CD4-positive, CD25-positive, alpha-beta regulatory T cell (primary cell): ENCODE measurements at places on chromosomes 2 and 18.

DNA sequence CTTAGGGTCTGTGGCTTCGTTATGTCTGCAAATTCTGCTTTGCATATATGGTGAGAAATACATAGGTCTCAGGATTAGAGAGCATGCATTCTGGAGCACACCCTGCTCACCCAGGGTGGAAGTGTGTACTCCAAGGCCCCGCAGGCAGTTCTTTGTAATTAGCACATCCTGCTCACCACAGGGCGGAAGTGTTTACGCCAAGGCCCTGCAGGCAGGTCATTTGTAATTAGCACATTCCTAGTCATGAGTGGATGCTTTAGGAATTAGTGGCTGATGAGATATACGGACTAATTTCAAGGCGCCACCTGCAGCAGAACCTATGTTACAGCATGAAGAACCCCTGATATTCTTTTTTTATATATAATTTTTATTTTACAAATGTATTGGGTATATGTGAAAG is 4.2 kb downstream of the ALLC start:
- no peaks in the 10 kb centered on the region for H3K27me3 ChIP-seq
- no peaks in the 10 kb centered on the region for H3K36me3 ChIP-seq
- H3K4me1 ChIP-seq, result no peaks in the 10 kb centered on the region
- no peak for DNase-seq
- H3K4me3 ChIP-seq, result no peak overlapping the region

GRCh38 chr2:124978597-124978996 is 953.5 kb downstream of the CNTNAP5 start:
- no peak for DNase-seq
- H3K36me3 ChIP-seq, result no peaks in the 10 kb centered on the region
- H3K27me3 ChIP-seq, result no peaks in the 10 kb centered on the region
- no peak overlapping the region for H3K4me3 ChIP-seq

DNA sequence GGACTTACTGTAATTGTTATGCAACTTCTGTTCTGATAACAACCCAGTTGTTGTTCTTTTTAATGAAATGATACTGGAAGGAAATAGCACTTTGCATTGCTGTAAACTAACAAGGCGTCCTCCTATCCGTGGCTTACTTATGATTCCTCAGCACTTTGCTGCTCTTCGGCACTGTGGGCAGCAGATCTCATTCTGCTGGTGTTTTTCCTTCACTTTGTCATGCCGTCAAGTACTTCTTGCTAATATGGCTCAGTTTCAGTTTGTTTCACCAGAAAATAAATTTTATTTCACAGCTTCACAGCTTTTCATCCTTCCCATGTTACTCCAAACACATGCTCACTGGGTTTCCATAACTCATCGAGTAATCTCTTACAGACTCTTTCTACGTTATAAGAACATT is 289.3 kb downstream of the MEIS1 start:
- no peaks in the 10 kb centered on the region for H3K4me1 ChIP-seq
- no peaks in the 10 kb centered on the region for H3K36me3 ChIP-seq
- DNase-seq, result no peak
- H3K27ac ChIP-seq, result no peak overlapping the region
- no peaks in the 10 kb centered on the region for H3K27me3 ChIP-seq

GRCh38 chr2:60100034-60100433 is 453.4 kb downstream of the BCL11A start:
- H3K27me3 ChIP-seq, result no peaks in the 10 kb centered on the region
- H3K4me1 ChIP-seq, result no peaks in the 10 kb centered on the region
- H3K36me3 ChIP-seq, result no peaks in the 10 kb centered on the region
- no peak overlapping the region for H3K27ac ChIP-seq
- DNase-seq, result no peak
- H3K4me3 ChIP-seq, result no peak overlapping the region

DNA sequence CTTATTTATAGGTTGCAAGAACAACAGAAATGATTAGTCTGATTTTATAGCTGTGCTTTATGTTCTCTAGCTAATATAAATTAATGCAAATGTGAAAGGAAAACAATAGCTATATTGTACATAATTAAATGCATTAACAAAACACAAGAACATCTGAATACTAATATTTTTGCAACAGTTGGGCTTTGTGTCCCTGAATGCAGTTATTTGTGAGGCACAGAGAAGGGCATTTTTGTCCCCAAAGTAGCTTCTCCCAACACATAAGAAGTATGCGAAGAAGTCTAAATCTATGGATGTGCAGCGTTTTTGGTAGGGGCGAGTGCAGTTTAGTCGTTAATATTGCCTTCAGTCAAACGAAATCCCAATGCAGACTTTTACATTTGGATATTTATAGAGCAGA is 110.0 kb downstream of the MBP start:
- H3K4me3 ChIP-seq, result no peak overlapping the region
- peaks cover 51% of the 10 kb centered on the region for H3K36me3 ChIP-seq
- no peak overlapping the region for H3K27ac ChIP-seq
- H3K4me1 ChIP-seq, result no peaks in the 10 kb centered on the region

- no peaks in the 10 kb centered on the region for H3K36me3 ChIP-seq
- peaks cover 2% of the 10 kb centered on the region for H3K27me3 ChIP-seq
- no peak overlapping the region for H3K27ac ChIP-seq
- no peak overlapping the region for H3K4me3 ChIP-seq
- peaks cover 5% of the 10 kb centered on the region for H3K4me1 ChIP-seq
Measured at GRCh38 chr2:219404954-219405353, 13.2 kb upstream of the DES start.

- no peak for DNase-seq
- H3K27me3 ChIP-seq, result no peaks in the 10 kb centered on the region
- H3K36me3 ChIP-seq, result no peaks in the 10 kb centered on the region
- H3K27ac ChIP-seq, result no peak overlapping the region
Measured at GRCh38 chr2:124879640-124880039, 854.6 kb downstream of the CNTNAP5 start.

- no peak for DNase-seq
- no peaks in the 10 kb centered on the region for H3K27me3 ChIP-seq
- no peak overlapping the region for H3K4me3 ChIP-seq
Measured at GRCh38 chr2:178825183-178825582, 18.0 kb upstream of the TTN start.

GRCh38 chr2:9573013-9573720 is 17.5 kb upstream of the ADAM17 start:
- H3K27me3 ChIP-seq, result no peaks in the 10 kb centered on the region
- no peaks in the 10 kb centered on the region for H3K4me1 ChIP-seq
- H3K4me3 ChIP-seq, result no peak overlapping the region
- H3K27ac ChIP-seq, result no peak overlapping the region

DNA sequence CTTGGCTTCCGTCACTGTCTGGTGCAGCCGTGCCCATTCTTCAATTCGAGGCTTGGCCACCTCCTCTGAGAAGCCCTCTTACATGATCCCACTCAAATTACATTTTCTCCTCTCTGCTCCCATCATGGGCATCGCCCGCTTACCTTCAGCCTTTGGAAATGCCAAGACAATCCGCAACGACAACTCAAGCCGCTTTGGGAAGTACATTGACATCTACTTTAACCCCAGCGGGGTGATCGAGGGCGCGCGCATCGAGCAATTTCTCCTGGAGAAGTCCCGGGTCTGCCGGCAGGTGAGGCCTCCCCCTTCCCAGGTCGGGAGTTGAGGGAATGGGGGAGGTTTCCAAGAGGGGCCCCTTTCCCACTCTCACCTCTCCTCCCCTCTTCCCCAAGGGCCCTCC is 38.3 kb downstream of the MYO7B start:
- H3K4me1 ChIP-seq, result peaks cover 4% of the 10 kb centered on the region
- no peak overlapping the region for H3K27ac ChIP-seq
- H3K27me3 ChIP-seq, result no peaks in the 10 kb centered on the region
- no peak for DNase-seq

GRCh38 chr18:74284191-74284979 is 7.4 kb downstream of the CYB5A start:
- no peak overlapping the region for H3K4me3 ChIP-seq
- H3K27ac ChIP-seq, result no peak overlapping the region
- H3K27me3 ChIP-seq, result no peaks in the 10 kb centered on the region
- no peaks in the 10 kb centered on the region for H3K4me1 ChIP-seq
- DNase-seq, result no peak
- H3K36me3 ChIP-seq, result no peaks in the 10 kb centered on the region

DNA sequence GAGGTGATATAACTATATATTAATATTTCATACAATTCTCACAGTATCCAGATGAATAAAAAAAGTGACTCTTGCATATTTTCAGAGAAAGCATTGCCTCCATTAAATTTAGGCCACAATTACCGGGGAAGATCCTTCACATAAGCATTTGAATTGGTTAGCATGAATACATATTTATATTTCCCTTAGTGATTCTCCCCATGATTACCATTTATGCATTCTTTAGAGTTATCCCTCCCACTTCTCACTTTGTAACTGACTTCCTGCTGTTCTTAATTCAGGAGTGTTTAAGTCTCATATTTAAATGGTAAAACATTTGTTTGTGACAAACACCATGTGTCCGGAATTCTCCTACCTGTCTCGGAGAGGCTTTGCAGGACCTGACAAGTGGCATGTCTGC is 523.4 kb downstream of the CCDC85A start:
- no peak overlapping the region for H3K4me3 ChIP-seq
- no peaks in the 10 kb centered on the region for H3K4me1 ChIP-seq
- H3K27me3 ChIP-seq, result no peaks in the 10 kb centered on the region
- H3K27ac ChIP-seq, result no peak overlapping the region
- DNase-seq, result no peak

- no peak overlapping the region for H3K4me3 ChIP-seq
- no peaks in the 10 kb centered on the region for H3K36me3 ChIP-seq
- no peak for DNase-seq
- no peaks in the 10 kb centered on the region for H3K4me1 ChIP-seq
- no peak overlapping the region for H3K27ac ChIP-seq
- no peaks in the 10 kb centered on the region for H3K27me3 ChIP-seq
Measured at GRCh38 chr18:35438480-35439234, 59.1 kb downstream of the INO80C start.

DNA sequence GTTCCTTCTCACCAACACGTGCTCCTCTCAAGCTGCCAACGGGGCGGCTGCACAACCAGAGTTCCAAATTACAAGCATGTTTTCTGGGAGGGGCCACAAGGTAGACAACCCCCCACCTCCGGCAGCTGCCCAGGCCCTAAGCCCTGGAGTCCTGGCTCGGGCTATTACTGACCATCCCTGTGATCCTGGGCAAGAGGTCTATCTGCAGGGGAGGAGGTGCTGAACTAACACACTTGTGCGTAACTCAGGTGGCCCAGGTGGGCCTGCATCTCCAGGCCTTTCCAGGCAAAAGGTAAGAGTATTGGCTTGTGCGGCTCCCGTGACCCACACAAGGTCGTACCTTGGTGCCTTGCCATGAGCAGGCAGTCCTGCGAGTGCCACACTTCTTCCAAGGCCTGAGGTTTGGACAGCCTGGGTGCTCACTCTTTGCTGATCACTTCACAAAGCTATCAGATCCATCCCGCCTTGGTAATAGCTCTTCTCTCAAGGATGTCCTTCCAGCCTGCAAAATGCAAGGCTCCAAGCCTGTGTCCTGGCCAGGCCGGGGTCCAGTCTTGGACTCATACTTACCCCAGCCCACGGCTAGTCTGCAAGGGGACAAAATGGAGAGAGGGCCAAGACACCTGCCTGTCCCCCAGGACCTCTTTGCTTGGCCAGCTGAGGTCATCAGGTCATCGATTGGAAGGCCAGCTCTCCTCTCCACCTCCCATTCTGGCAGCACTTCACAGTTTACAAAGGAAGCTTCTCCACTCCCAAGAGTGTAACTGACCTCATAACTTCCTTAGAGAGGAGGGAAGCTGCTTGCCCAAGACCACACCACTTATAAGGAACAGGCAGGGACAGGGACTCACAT is 33.9 kb downstream of the ADRA2B start:
- H3K4me1 ChIP-seq, result no peaks in the 10 kb centered on the region
- peaks cover 13% of the 10 kb centered on the region for H3K27me3 ChIP-seq
- H3K36me3 ChIP-seq, result no peaks in the 10 kb centered on the region
- DNase-seq, result no peak
- no peak overlapping the region for H3K27ac ChIP-seq
